ENCODE measurements at places on chromosomes 11 and 22.
A peak's percentile ranks its signal among the peaks of the same experiment; 100 is the strongest.

GRCh38 chr11:130727157-130728119, 188.8 kb downstream of the SNX19 start:
- DNase-seq = no peak

- DNase-seq = no peak
Observed at GRCh38 chr11:120208001-120208441, 2.8 kb upstream of the OAF start.

- DNase-seq = no peak
Observed at GRCh38 chr11:81342966-81343365, 1390.7 kb downstream of the FAM181B start.

DNA sequence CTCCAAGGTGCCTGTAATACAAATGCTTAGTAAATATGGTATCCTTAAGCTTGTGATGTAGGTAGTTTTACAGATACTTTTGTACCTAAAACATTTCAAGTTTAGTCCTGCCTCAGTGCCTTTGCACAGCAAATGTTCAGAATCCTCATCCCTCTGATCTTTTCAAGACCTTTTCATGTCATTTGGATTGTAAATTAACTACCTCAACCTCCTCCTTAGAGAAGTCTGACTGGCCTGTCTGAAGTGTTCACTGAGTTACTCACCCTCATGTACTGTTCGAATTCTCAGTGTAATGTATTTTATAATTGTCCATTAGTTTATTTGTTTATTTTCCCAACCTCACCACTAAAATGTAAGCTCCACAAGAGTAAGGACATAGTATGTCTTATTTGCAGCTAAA, 147.5 kb downstream of the ELP4 start:
- DNase-seq = no peak

GRCh38 chr11:31110830-31111229, 258.7 kb downstream of the DCDC1 start:
- no peak for DNase-seq

- no peak for DNase-seq
Observed at GRCh38 chr11:64900263-64900678, 16.7 kb downstream of the ATG2A start.

- DNase-seq = no peak
Observed at GRCh38 chr22:38250643-38251340, 22.0 kb downstream of the TMEM184B start.

GRCh38 chr22:17647991-17648390, 9.4 kb downstream of the BCL2L13 start:
- DNase-seq = no peak

- DNase-seq = no peak
Observed at GRCh38 chr22:22520667-22521602, 865 bp upstream of the ZNF280A start.

DNA sequence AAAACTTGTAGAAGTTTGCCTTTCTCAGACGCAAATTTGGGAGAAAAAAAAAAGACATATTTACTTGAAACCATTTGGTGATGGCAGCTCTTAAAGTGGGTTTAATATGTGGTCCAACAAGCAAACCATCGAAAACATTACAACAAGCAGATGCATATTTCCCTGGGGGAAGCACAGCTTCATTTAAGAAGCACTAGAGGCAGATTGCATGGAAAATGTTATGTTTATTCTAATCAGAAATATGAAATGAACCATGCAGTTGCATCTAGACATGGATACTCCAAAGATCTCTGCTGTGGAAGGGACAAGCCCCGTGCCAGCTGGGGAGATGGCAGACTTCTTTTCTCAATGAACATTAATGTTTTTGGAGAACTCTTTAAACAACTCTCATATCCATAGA, 57.4 kb upstream of the PARVA start:
- DNase-seq = no peak

DNA sequence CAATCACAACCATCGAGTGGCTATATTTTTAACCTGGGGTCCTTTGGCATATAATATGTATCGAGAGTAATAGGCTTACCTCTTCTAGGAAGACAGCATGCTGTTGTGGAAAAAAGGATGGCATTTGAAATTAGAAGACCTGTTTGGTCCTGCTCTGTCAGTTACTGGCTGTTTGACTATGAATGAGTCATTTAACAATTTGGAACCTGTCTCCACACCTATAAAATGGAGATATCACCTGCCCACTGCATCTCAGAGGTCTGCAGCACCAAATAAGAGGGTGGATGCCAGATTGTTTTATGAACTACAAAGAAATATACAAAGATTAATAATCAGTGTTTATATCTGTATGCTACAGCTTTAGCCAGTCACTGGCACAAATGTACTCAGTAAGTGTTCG, 60.8 kb downstream of the SLC25A17 start:
- DNase-seq = no peak

GRCh38 chr11:27524155-27524554, 17.6 kb upstream of the LIN7C start:
- DNase-seq = peak; percentile 77

DNA sequence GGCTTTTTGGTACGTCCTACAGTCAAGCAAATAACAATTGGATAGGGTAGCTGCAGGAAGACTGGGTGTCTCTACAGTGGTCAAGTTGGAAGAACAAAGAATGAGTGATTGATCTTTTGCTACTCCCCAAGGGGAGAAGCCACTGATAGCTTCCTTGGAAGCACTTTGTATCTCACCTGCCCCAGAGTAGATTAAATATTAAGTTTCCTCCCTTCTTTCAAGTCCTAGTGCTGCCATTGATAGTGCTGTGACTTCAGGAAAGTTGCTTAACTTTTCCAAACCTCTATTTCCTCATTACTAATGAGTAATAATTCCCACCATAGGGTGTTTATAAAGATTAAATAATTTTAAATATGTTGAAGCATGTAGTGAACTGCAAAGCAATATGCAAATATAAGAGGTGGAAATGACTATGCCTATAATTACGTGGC, 35.6 kb upstream of the EHF start:
- DNase-seq = no peak

DNA sequence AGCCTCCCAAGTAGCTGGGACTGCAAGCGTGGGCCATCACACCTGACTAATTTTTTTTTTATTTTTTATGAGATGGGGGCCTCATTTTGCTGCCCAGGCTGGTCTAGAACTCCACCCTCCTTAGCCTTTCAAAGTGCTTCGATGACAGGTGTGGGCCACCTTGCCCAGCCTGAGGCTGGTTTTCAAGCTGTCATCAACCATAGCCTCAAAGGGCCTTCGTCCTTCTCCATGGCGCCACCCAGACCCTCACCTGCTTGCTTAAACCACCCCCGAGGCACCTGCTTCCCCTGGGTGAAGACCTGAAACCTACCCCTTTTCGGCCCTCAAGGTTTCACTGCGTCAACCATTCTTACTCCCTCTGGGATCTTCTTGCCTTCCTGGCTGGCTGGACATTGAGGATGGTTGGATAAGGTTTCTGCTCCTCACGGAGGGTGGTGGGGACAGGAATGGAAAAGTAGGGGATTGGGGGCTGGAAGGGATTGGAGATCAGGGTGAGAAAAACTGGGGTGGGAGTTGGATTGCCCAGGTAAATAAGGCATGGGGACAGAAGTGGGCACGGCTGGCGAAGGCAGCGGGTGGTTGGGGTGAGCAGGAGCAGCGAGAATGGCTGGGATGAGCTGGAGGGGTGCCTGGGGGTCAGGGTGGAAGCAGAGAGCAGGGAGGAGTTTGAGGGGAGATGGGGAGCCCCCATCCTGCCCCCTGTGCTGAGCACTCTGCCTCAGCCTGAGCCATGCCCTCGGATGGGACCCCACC, 2.8 kb upstream of the ACR start:
- DNase-seq = no peak

- DNase-seq = no peak
Observed at GRCh38 chr11:119446871-119447663, 24.1 kb upstream of the THY1 start.

DNA sequence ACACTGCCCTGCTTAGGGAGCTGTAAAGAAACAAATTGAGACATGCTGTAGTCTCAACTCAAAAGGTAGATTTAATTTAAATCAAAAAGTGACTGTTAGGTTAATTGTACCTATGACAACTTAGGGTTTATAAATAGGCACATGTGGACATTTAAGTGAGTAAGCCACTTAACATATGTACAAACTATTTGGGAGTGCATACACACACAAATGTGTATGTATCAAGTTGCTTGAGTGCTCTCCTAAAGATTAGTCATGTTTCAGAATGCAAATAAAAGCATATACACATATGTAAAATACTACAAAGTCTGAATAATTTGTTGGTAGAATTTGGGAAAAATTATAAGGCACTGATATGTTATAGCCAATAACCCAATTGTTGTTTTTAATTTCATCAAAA, 1435.7 kb downstream of the LRRC4C start:
- DNase-seq = no peak

GRCh38 chr11:123185326-123185725, 9.7 kb downstream of the CLMP start:
- DNase-seq = peak; percentile 58

DNA sequence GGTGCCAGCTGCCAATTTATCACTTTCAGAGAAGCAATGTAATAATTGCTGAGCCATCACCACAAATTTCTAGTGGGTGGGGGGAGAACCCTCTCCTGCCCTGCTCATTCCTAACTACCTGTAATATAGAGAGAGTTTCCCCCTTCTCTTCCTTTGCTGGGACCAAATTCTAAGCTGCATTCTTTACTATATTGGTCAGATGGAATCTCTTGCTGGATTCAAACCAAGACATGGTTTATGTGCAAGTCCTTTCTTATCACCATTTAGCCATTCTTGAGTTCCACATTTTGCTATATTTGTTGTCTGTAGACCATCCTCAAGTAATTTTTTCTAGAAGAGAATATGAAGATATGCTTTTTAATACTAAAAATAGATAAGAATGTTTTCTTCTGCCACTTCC, 452.1 kb downstream of the MN1 start:
- no peak for DNase-seq

- DNase-seq = no peak
Observed at GRCh38 chr11:114110952-114111947, 51.7 kb downstream of the ZBTB16 start.

GRCh38 chr11:32439501-32440210, 4.3 kb upstream of the WT1 start:
- DNase-seq = no peak

- DNase-seq = no peak
Observed at GRCh38 chr22:18091916-18092526, 14.2 kb downstream of the PEX26 start.

GRCh38 chr11:75101424-75102128, 4.9 kb upstream of the OR2AT4 start:
- DNase-seq = no peak

GRCh38 chr22:32796865-32797573, 4.5 kb upstream of the TIMP3 start:
- DNase-seq = peak; percentile 83

GRCh38 chr11:128764424-128765095, 70.7 kb downstream of the FLI1 start:
- DNase-seq = no peak

GRCh38 chr22:46931414-46931813, 169.0 kb downstream of the TBC1D22A start:
- DNase-seq = peak; percentile 75

- no peak for DNase-seq
Observed at GRCh38 chr22:33057363-33057995, 702 bp downstream of the SYN3 start.

DNA sequence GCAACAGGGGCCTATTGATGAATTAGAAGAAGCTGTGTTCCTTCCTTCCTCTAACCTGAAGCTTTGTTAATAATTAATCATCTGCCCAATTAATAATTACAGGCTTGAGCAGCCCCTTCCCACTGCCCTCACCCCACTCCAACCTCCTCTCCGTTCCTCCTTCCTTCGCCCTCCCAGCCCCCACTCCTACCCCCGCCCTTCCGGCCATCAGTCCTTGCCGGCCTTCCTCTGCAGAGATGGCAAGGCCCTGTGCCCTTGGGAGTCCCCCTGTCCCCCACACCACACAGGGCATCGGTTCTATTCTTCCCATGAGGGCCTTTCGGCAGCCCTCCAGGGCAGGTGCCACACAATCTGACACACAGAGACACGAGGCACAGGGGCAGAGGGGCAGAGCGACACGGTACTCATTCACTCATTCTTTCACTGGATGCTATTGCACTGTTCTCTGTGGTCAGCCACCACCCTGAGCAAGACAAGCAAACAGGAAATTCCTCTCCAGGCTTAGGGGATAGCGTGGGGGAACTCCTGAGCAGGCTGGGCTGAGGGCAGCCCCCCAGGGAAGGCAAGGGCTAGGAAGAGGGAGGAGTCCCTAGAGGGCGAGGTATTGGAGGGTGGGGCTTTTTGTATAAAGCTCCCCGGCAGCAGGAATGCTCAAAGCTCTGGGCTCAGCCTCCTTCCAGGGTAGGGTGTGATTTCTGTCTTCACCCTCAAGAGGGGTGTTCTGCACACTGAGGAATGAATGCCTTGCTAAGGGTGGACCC, 14.7 kb downstream of the MGAT3 start:
- DNase-seq = peak; percentile 84

GRCh38 chr11:72673284-72673942, 809 bp downstream of the PDE2A start:
- DNase-seq = peak; percentile 70

- peak; percentile 34 for DNase-seq
Observed at GRCh38 chr11:44851496-44851895, 99.2 kb downstream of the TP53I11 start.

- DNase-seq = no peak
Observed at GRCh38 chr11:1845561-1846452, 7.0 kb downstream of the TNNI2 start.

DNA sequence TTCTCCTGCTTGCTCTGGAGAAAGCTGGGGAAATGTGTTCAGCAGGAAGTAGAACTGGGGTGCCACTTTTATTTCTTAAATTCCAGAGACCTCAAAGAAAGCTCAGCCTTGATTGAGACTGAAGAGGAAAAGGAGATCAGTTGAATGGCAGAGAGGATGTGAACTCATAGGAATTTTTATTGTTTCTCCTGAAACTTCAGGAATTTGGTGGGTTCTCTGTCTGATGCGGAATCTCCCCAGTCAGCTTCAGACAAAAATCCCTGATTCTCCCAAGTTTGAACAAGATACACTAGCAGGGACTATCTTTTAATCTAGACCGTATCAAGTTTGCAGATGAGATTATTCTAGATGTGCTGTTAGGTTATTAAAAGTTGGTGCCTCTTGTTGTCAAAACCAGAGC, 23.0 kb downstream of the EHF start:
- no peak for DNase-seq
